ENCODE measurements at places on chromosomes 5 and 9.
A peak's percentile ranks its signal among the peaks of the same experiment; 100 is the strongest.

GRCh38 chr9:126883636-126884035 lies 23.2 kb downstream of the ZBTB34 start:
- no peak for DNase-seq

DNA sequence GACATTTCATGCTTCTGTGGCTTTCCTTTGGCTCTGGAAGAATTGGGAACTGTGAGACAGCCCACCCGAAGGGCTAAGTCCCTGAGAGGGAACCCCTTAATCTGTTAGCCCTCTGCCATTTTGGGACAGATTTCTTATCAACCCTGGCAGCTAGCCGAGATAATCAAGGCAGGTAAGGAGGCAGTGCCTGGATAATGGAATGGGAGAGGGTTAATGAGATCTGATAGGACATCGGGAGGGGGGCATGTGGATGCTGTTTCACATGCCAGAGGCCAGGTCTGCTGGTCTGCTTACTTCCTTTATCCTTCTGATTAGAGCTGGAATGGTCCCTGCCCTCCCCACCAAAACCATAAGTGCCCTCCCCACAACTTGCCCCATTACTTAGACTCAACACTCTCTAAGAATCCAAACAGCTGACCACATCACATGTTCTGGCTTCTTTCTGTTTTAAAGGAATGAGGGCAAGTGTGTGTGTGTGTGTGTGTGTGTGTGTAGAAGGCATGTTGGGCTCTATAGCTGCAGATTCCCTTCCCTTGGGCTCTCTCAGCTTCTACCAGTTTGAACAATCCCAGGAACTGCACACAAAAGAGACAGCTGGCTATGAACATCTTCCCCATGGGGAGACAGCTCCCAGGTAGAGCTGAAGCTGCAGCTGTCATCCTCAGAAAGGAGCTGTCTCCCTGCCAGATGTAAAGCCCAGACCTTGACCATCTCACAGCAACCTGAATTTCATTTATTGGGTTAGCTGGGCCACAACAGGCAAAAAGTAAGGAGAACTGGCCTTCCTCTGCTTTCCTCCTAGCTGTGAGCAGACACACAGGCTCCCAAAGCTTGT lies 221.3 kb downstream of the PIK3R1 start:
- no peak for DNase-seq

DNA sequence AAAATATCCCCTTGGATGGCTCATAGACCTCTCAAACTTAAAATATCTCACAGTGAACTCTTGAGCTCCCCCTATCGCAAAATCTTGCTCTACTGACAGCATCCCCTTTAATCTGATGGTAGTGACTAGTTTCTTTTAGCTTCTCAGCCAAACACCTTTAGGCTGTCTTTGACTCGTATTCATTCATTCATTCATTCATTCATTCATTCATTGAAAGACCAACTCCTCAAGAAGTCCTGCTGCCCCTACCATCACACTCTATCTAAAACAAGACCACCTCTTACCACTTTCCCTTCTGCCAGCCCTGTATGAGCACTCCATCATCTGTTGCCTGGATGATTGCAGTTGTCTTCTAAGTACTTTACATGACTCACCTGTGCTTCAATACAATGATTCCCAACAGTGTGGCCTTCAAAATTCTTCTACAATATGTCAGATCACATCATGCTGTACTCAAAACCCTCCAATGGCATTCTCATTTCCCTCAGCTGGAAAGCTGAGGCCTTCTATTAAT lies 46.8 kb downstream of the ITGA2 start:
- DNase-seq = no peak

- no peak for DNase-seq
These were observed 108.9 kb upstream of the LHFPL2 start for GRCh38 chr5:78757269-78758053.

GRCh38 chr9:4508246-4508906 lies 18.1 kb downstream of the SLC1A1 start:
- no peak for DNase-seq

GRCh38 chr5:109450129-109450877 lies 40.5 kb upstream of the PJA2 start:
- DNase-seq = no peak

DNA sequence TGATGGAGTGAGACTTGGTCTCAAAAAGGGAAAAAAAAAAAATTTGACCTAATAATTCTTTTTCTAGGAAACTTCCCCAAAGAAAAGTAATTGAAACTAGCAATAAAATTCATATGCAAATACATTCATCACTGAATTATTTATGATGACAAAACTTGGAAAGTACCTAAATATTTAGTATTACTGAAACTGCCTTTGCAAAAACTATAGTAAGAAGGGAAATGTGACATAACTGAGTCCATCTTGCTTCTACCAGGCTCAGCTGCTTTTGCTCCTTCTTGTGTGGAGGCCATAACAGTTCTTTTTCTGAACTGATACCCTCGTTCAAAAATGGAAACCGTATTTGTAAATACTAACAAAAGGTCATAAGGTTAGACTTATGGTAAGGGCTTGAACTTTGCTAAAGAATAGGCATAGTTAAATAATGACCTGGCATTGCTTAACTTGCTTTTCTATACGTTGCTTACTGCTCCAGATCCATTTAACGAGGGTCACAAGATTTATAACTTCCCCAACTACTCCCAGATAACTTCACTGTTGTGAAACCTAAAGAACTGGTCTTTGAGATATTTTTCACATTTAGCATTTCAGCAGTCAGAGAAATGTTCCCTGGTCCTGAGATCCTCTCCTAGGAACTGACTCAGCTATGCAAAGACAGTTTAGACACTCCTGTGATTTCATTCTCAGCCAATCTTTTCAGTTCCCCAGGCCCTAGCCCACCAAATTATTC lies 68.4 kb downstream of the CFAP95 start:
- DNase-seq = no peak

- DNase-seq = no peak
These were observed 445.5 kb downstream of the MED10 start for GRCh38 chr5:5932824-5933223.

GRCh38 chr9:126689027-126689825 lies 75.5 kb downstream of the LMX1B start:
- DNase-seq = no peak

- DNase-seq = no peak
These were observed 87.9 kb downstream of the KCNT1 start for GRCh38 chr9:135789838-135790291.

DNA sequence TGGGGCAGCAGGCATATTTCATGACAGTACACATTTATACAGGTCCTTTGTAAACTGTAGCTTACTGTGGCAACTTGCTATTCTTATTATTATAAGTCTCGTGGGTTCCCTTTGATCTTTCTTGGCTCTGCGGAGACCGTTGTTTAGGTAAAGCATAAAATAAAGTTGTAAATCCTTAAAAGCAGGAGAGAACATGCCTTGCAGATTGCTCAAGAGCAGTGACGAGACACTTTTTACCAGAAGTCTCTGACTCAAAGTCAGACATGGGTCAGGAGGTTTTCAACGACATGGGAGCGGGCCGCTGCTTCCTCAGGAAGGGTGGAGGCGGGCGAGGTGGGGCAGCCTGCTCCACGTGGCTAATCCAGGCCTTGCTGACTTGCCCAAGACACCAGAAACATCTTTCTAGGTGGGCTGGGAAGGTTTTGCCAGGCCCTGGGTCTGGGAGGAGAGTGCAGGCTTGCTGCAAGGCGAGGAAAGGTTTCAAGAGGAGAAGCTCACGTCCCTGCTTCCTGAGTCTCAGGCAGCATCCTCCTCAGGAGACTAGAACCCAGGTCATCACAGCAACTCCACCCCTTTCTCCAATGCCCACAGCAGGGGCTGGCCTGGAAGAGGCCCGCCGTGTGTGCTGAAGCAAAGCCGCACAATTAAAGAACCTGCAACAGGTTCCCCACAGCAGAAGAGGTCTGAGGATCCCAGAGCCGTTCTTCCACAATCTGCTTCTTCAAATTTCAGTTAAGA lies 6.5 kb downstream of the TBC1D2 start:
- DNase-seq = peak; percentile 11

GRCh38 chr9:130579738-130580463 lies 524 bp downstream of the FUBP3 start:
- no peak for DNase-seq

DNA sequence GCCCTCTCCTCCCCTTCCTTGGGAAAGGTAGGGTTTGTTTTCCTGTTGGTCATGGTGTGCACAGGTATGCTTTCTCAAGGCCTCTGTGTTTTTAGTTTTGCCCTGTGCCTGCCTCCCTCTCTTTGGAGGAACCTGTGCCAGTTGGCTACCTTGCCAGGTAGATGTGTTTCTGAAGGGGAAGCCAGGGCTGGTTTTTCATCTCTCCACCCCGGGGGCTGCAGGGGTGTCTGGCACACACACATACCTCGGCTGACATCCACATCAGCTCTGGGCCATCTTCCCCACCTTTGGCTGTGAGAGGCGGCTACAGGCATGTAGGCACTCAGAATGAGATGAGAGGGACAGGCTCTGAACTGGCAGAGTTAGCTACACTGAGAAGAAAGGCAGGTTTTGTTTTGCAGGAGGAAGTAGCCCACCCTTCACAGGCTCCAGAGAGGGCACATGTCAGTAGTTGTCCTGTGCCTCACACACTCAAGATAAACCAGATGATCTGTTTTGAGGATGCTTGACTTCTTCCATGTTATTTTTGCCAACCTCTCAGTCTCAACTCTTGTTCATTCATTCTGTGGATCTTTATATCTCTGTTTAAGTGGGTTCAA lies 9.7 kb downstream of the RGMB start:
- no peak for DNase-seq

GRCh38 chr9:89854715-89855475 lies 250.1 kb downstream of the GADD45G start:
- no peak for DNase-seq

GRCh38 chr5:125219710-125220109 lies 473.3 kb upstream of the ZNF608 start:
- DNase-seq = no peak

DNA sequence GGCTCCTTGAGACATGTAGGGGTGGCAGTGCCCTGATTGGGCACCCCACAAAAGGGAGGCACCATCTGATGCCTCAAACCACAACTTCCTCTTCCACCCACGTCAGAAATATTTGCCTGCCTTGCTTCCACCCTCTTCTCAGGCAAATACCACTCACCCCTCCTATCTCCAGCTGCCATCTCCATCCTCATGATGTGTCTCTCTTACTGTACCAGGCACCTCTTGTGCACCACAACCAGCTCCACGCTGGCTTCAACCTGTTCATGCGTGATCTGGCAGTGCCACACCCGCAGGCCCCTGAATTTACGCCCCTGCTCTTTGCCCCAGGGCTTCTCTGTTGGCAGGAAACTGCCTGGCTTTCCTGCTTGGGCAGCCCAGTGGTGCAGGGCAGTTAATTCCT lies 87.8 kb upstream of the HSPA9 start:
- DNase-seq = peak; percentile 40

DNA sequence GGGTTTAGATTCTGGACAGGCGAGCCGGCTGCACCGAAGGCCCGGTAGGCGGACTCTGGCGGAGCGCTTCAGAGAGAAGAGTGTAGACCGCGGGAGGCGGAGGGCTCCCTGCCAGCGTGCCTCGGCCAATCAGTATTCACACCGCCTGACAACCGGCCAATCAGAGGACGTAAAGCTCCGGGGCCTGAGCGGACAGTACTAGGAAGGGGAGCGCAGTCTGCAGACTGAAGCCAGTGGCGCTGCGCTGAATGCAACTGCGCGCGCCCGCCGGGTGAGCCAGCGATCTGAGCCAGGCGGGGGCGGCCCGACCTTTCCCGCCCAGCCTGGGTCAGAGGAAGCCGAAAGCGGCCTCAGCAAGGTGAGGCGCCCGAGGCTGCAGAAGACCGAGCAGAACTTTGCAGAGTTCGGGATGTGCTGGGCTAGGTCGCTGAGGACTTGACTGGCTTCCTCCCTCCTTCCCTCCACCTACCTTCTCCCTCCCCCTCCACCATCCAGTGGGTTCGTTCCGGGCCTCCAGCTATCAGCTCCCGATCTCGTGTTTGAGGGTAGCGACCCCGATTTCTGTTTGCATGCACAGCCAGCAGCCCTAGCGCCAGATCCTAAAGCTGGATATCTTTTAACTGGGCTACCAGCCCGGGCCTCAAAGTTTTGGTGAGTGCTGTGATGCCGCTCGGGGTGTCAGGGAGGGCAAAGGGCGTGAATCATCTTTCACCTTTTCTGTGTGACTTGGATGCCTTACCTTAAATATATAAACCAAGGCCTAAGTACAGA lies at the start of gene DMRT2:
Gene DMRT2, plus strand, starts transcription at position 233 of the 771 bp plus-strand sequence. CDS start 1,257 bp downstream, outside the sequence.
- no peak for DNase-seq

- no peak for DNase-seq
These were observed 141.4 kb downstream of the PRR16 start for GRCh38 chr5:120605325-120606079.

- DNase-seq = no peak
These were observed 125.9 kb upstream of the ANKRD55 start for GRCh38 chr5:56358703-56359681.

DNA sequence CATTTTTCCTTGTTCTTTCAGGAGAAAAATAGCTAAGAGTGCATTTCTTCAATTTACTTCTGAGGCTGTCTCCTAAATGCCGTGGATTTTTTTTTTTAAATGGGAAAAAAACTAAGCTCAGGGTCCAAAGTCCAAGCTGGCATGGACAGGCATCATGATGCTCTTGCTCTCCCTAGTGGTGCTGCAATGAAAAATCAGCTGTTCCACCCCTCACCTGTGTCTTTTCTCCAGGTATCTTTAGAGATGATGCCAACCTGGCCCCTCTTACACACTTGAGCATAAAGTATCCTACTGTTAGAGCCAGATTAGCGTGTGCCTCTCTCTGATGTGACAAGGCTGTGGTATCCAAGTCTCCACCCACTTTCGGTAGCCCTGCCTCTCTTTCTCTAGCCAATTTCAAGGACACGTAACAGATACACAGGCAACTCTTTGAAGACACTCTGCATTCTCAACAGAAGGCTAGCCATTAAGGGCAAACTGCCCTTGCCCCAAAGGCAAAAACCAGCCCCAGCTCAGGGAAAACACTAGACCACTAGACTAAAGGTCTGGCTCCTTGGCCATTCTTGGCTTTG lies 208.8 kb downstream of the SAXO1 start:
- no peak for DNase-seq

DNA sequence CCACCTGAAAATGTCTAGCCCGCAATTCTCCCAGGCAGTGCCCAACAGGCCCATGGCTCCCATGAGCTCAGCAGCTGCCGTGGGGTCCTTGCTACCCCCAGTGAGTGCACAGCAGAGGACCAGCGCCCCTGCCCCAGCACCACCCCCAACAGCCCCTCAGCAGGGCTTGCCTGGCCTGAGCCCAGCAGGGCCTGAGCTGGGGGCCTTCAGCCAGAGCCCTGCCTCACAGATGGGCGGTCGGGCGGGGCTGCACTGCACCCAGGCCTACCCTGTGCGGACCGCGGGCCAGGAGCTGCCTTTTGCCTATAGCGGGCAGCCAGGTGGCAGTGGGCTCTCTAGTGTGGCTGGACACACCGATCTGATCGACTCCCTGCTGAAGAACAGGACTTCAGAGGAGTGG lies 19.3 kb upstream of the LTC4S start:
- DNase-seq = no peak

- DNase-seq = no peak
These were observed 31.5 kb upstream of the SPRY4 start for GRCh38 chr5:142356349-142356715.

GRCh38 chr5:26569241-26569928 lies 469.0 kb downstream of the CDH9 start:
- no peak for DNase-seq

DNA sequence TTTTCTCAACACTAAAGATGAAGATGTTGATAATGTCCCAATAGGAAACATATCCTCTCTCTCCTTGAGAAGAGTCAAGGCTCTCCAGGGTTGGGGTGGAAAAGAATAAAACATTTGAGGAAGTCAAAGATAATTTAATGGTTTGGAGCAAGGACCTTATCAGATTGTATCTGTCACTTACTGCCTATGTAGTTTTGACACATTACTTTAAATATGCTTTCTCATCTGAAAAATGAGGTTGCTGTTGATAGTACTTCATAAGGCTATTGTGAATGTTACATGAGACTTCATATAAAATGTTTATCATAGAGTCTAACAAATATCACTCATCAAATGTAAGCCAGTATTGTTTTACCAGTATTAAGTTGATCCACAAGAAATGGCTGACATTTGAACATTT lies 48.7 kb downstream of the BAAT start:
- DNase-seq = no peak
